ENCODE measurements at places on chromosomes 1 and 21.
A peak's percentile ranks its signal among the peaks of the same experiment; 100 is the strongest.

DNA sequence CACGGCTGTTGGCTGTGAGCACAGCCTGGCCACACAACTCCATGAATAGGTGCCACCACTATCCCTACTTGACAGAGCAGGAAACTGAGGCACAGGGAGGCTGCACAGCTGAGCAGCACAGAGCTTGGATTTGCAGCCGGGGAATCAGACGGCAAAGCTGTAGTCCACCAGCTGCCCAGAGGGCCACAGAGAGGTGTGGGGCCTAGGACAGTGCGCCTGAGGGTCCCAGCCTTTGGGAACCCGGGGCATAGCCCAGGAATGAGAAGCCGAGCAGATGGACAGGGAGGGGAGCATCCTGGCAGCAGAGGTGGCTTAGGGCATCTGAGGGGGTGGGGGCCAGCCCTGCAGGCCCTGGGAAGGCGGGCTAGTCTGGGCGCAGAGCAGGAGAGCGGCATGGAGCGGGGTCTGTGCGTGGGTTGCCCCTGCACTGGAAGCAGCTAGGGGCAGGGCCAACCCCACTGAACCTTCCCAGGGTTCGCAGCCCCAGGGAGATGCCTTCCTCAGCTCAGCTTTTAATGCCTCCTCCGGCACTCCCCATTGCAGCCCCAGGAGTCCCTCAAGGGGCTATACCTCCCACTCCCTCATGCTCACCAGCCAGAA, 46.2 kb upstream of the COL18A1 start:
- no peak for DNase-seq

DNA sequence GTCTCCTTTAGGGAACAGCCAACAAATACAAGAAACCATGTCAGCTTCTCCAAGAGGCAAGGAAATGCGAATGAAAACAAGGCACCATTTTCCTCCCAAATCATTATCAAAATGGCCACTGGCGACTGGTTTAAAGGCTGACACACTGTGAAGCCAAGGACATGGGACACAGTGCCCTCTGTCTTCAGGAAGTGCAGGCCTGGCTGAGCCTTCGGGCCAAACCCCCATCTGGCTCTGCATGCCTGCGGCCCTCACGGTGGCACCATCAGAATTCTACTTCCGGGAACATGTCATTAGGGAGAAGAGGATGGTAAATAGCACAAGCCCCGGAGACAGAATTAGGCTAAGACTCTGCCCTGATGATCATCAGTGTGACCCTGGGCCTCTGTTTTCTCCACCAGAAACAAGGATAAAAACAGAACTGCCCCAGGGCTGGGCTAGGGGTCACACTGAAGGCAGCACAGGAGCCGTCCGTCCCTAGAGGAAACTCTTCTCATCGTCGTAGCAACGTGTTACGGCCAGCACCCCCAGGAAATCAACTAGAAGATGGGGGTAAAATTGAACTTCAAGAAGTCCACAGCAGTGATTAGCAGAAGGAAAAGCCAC, 103.5 kb downstream of the NPHP4 start:
- no peak for DNase-seq

GRCh38 chr1:85681087-85681486, 27.1 kb downstream of the ZNHIT6 start:
- no peak for DNase-seq

DNA sequence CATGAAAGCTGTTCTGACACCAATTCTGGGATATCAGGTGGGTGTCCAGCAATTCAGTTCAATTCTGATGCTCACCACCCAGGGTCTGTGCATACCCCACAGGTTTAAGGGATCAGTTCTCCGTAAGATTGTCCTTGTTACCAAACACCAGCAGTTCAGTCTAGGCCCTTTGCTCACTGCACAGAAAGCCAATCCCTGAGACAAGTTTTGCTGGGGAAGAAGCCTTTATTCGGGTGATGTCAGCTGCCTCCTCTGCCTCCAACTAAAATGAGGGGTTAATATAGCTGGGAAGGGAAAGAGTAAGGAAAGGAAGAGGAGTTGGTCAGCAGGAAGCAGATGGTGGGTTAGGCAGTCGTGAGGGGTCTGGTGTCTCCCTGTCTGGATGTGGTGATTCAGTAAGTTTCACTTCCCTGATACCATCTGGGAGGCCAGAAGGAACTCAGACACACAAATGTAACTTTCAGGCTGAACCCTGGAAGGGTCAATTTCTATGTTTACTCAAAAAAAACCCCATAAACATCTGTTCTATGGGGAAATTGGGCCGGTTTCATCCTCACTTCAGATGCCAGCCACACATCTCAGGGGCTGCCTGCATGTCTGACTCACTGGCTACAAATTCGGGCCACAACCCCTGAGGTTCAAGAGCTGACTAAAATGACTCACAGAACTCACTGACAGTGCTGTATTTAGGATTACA, 83.3 kb upstream of the PGBD5 start:
- DNase-seq: no peak

DNA sequence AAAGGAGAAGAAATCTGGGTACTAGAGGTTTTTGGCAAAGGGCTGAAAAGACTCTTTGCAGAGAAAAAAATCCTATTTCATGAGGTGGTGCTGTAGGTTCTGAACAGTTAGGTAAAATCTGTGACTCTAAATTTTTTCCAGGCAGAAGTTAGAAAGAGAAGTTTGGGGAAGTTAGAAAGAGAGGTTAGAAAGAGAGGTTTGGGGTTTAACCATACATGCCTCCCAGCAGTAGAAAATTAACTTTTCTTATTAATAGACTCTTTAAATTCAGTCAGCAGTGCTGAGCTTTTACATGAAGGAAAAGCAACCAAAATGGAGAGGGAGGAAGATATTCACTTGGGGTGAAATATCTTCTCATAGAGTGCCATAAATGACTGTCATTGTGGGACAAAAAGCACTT, 12.2 kb downstream of the AMY1C start:
- DNase-seq: no peak

- DNase-seq: no peak
These were observed 55.8 kb upstream of the ADAMTS1 start for GRCh38 chr21:26900980-26901379.

GRCh38 chr1:23122796-23123195, 45.9 kb downstream of the LUZP1 start:
- no peak for DNase-seq

- DNase-seq: no peak
These were observed 45.9 kb downstream of the BTBD8 start for GRCh38 chr1:92126088-92126487.

- DNase-seq: no peak
These were observed 21.3 kb downstream of the ZNF362 start for GRCh38 chr1:33277488-33278084.

GRCh38 chr1:44146536-44147361, 5.3 kb upstream of the KLF18 start:
- no peak for DNase-seq

GRCh38 chr1:150257624-150258585, at the start of gene CA14:
Gene CA14 (plus strand): TSS chr1:150257774. CDS start chr1:150258129, 355 bp downstream.
- no peak for DNase-seq

DNA sequence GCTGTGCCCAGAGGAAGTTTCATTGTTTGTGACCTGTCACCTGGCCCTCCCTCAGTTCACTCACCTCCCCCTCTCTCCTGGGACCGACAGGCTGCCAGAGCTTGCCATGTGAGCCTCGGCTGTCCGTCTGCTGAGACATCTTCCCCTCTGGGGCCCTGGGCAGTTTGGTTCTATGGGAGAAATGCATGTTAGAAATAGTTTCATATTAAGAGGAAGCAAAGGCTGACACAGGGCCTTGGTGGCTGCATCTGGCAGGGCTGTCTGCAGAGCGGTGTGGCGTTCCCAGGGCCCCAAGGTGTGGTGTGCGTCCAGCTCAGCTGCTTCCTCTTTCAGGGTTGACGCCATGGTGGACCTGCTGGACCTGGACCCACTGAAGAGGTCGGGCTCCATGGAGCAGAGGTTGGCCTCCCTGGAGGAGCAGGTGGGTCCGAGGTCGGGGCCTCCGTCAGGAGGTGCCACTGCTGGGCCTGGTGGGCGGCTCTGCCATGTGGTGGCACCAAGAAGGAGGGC, 31.9 kb upstream of the LRRC3 start:
- DNase-seq: no peak

DNA sequence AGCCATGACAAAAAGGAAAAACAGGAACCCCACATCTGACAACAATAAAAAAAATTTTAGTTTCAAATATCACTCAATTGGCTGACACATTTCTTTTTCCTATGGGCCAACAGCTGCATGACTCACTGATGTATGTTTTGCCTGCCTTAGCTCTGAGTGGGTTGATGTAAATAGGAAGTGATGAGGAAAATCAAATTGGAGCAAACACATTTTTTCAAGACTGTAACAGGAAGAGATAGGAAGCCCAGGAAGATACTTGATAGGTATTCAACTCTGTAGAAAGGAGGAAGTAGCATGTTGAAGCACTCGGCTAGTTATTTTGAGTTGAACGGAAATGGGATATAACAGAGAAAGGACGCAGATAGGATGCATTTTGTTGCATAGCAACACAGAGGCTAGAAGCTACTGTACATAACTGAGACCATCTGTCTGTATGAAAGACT, 168.0 kb upstream of the NR5A2 start:
- no peak for DNase-seq

GRCh38 chr1:91166106-91166712, 144.4 kb upstream of the ZNF644 start:
- no peak for DNase-seq

DNA sequence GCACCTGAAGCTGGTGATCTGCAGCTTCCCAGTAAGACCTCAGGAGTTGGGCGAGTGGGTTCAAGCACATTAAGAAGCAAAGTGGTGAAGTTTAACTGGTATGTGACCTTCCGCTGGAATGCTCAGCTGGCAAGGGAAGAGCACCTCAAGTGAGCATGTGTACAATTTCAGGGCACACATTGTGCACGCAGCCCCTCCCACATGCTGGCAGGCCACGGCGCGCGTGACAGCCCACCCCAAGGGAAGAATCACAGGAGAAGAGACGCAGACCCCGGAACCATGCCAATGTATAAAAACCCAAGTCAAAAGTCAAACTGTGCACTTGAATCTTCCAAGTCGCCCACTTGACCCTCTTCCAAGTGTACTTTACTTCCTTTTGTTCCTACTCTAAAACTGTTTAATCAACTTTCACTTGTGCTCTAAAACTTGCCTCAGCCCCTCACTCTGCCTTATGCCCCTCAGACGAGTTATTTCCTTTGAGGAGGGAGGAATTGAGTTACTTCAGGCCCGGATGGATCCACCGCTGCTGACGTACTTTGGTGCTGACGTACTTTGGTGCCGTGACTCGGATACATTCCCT, 20.0 kb downstream of the LRRC3 start:
- DNase-seq: no peak

- no peak for DNase-seq
These were observed 41.2 kb upstream of the LYST start for GRCh38 chr1:235907897-235908240.

- no peak for DNase-seq
These were observed 13.5 kb downstream of the MRPS6 start for GRCh38 chr21:34086887-34087306.

- no peak for DNase-seq
These were observed 18.2 kb downstream of the ITGB2 start for GRCh38 chr21:44902268-44903049.

DNA sequence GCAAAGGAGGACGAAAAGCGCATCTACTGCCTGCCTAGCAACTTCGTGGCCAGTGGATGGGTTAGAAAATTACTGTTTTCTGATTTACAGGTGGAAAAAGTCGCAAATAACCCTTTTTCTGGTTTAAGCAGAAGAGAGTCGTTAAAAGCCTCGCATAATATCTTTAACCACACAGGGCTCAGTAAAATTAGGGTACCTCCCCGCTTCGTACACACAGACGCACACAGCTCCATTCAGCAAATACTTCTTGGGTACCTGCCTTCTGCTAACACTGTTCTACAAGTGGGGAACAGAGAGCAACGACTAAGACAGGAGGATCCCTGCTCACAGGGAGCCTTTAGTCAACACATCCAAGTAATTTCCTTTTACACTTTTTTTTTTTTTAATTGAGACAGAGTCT, 704 bp downstream of the ALG6 start:
- peak; percentile 3 for DNase-seq

- no peak for DNase-seq
These were observed 102.7 kb upstream of the TTC34 start for GRCh38 chr1:2904191-2904590.

- DNase-seq: no peak
These were observed 341.0 kb upstream of the USP24 start for GRCh38 chr1:55555956-55556725.

GRCh38 chr21:45998871-45999580, 17.5 kb downstream of the COL6A1 start:
- no peak for DNase-seq

DNA sequence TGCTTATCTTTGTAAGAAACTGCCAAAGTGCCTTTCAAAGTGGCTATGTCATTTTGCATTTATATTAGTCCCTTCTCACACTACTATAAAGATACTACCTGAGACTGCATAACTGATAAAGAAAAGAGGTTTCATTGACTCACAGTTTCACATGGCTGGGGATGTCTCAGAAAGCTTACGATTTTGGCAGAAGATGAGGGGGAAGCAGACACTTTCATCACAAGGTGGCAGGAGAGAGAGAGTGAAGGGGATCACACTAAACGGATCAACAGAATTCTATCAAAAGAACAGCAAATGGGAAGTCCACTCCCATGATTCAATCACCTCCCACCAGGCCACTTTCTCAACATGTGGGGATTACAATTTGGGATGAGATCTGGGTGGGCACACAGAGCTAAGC, 1352.0 kb upstream of the B3GALT2 start:
- no peak for DNase-seq

DNA sequence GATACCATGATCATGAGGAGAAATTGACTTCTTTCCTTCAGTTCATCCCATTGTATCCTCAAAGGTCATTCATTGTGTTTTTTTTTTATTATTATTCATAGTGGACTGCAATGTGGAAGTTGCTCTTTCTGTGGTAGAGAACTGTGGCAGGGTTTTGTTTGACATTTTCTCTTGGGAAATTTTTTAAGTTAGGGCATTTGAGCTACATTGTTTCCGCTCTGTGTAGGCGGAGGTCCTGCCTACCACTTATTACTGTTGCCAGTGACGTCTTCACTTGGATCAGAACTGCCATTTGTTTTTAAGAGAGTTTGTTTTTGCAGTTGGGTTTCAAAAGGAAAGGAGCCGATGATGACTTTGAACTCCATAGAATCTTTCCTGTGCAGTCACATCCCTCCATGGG, 287.4 kb upstream of the FMN2 start:
- no peak for DNase-seq

DNA sequence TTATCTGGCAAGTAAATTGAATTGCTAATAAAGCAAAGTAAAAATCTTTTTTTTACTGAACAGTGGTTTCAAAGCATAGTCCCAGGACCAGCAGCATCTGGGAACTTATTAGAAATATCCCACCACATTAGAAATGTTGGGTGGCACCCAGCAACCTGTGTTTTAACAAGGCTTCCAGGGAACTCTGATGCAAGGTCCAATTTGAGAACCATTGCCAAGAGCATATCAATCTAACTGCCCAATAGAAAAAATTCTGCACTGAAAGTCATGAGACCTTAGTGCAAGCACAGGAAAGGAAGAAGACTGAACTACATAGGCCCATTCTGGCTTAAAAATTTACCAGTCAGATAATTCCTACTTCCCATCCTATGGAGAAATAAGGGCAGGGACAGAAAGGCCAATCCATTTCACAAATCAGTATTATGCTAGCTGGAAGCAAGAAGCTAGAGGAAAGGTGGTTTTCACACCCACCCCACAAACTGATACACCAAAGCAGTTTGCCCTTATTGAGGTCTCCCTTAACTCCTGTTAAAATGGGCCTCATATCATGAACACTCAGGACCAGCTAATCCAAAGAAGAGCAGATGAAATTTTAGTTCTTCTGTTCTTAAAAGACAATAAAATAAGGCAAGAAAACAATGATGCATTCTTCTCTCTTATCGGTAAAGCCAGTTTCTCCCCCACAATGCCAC, 17.5 kb upstream of the C1orf105 start:
- DNase-seq: no peak
